Neuronal stem cell (in vitro differentiated cells): ENCODE measurements at places on chromosomes 5 and 9.

DNA sequence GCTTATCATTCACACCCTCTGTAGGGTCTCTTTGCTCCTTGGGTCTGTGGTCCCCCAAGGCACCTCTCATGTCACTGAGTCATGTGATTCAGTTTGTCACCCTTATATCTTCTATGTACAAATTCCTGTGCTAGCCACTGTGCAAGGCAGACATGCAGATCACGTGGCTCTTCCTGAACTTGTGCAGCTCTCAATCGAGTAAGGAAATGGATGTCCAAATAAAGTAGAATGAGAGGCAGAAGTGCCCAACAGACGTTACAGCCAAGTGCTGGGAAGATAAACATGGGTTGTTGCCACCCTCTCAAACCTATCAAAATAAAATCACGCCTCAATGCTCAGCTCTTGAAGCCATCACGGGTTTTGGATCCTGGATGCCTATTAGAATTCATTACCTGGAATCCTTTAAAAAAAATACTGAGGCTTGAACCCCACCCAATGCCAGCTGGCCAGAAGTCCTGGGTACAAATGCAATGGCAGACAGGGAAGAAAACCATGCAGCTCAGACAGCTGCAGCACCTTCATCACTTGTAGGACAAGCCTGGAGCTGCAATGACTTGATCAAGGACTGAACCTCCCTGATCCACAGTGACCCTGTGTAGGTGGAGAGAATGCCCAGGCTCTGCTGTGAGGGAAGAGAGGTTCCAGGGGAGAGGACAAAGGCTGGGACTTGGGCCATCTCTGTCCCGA, 228.7 kb upstream of the DAP start:
- DNase-seq, result no peak

DNA sequence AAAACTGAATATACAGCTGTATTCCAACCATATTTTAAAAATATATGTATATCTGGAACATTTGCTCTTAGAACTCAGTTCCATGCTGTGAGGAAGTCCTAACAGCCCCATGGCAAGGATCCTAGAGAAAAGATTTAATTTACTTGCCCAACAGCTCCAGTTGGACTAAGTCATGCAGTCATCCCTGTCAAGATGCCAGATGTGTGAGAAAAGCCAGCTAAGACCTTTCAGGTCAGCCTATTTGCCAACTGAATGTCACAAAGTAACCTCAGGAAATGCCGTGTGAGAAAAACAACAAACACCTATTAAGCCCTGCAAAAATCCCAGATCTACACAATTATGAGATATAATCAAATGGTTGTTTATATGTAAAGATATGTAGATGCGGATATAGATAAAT, 416.3 kb downstream of the NR2F1-AS1 start:
- no peak for DNase-seq

GRCh38 chr9:77013206-77013931, 6.1 kb upstream of the FOXB2 start:
- no peak for DNase-seq

DNA sequence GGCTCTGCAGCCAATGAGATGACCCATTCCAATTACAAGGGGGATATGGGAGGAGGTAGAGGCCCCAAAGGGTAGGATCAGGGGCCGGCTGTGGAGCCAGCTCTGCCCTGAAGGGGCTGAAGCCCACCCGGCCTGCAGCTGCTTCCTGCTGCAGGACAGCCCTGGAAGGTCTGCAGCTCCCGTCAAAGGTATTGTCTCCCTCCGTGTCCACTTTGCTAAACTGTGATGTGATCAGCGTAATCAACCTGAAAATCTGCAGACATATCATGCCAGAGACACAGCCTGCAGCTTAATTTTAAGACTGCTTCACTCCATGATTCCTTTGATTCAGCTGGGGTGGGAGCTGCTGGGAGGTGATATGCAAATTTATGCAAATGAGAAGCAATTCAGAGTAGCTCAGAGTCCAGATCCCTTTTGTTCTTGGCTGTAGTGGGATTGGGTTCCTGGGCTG, 90.7 kb downstream of the GADD45G start:
- no peak for DNase-seq

GRCh38 chr5:7762267-7762666, 88.7 kb downstream of the CFAP90 start:
- DNase-seq, result no peak

DNA sequence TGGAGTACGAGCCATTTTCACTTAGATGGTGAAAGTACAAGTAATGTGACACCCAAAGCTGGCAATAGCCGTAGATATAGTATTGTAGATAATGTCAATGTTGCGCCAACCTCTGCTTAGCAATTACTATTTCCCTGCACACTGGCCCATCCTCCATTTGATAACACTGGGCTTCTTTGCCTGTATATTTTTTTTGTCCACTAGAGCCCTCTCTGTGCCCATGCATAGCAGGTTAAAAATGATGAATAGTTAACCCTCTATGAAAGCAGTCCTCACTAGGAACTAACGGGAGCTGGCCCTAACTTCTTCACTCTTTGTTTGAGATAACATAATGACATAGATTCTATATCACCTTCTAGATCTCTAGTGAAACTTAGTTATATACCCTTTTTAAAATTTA, 416.8 kb downstream of the TUSC1 start:
- no peak for DNase-seq

DNA sequence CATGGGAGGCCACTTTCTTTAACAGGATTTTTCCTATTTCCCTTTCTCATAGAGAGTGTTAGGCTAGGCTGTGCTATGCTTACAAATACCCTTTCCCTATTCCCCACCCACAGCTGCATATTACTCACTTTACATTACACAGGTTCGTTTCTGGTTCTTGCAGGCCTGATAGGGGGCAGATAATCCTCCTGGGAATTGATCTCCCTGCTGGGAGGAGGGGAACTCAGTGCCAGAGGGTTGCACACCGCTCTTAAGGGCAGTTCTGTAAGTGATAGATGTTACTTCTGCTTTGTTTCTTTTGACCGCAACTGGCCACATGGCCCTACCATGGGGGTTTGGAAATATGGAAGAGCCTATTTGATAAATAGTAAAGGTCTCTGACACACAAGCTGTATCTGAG, 54.0 kb upstream of the NTRK2 start:
- DNase-seq, result no peak

GRCh38 chr5:35971186-35971877, 19.9 kb downstream of the UGT3A1 start:
- DNase-seq, result no peak

- no peak for DNase-seq
These were observed 279.1 kb upstream of the DMAC1 start for GRCh38 chr9:8078641-8079140.

- no peak for DNase-seq
These were observed 10.8 kb downstream of the NACC2 start for GRCh38 chr9:136084063-136084944.

- DNase-seq, result no peak
These were observed 47.1 kb downstream of the EHMT1 start for GRCh38 chr9:137665697-137666512.

- DNase-seq, result no peak
These were observed 530.3 kb downstream of the RASEF start for GRCh38 chr9:82532504-82533180.

DNA sequence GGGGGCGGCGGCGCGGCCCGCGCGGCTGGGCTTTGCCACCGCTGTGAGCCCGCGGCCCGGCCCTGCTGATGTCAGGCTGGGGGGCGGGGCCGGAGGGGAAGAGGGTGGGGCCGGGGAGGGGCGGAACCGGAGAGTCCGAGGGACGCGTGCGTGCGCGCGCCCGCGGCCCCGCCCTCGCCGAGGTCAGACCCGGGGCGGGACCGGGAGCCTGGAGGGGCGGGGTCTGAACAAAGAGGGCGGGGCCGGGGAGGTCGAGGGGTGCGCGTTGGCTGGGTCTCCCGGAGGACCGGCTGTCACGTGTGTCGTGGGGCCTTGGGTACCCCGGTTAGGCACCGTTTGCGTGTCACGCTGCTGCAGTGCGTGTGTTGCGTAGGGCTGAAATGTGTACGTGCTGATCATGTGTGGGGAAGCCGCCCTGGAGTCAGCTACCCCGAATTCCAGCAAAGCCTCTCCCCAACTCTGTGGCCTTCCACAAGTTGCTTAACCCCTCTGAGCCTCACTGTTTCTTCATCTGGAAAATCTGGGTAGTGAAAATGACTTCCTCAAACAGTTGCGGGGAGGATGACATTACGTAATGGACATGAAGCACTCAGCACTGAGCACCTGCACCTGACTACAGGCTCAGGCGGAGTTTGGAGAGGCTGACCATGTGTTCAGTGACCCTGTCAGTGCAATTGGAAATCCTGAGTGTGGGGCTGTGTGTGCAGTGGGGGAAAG, at the start of gene RALGDS:
Gene RALGDS (minus strand): TSS at position 43 of the 717 bp plus-strand sequence. CDS start 86 bp downstream, outside the sequence.
- peak; percentile 89 for DNase-seq

GRCh38 chr5:171907725-171908343, 98.6 kb downstream of the FBXW11 start:
- peak; percentile 60 for DNase-seq

- no peak for DNase-seq
These were observed 76.6 kb upstream of the ADAMTS16 start for GRCh38 chr5:5063533-5063953.

- DNase-seq, result no peak
These were observed 110.5 kb upstream of the CPEB4 start for GRCh38 chr5:173777674-173778073.

DNA sequence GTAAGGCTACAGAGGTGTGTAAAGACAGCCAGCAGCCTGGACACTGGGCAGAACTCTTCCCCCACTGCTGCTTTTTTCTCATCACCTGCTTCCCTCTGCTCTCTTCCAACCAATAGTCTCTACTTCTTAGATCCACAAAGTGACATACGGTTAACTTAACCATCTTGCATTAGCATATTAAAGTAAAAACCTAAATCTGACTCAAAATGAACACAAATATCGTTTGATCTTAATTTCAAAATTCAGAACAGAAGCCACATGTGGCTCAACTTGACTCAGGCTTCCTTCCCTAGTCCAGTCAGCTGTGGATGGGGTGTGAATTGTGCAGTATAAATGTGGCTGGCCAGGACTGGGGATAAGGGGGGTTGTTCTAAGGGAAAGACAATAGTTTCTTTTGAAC, 114.3 kb downstream of the STARD4 start:
- DNase-seq, result no peak

DNA sequence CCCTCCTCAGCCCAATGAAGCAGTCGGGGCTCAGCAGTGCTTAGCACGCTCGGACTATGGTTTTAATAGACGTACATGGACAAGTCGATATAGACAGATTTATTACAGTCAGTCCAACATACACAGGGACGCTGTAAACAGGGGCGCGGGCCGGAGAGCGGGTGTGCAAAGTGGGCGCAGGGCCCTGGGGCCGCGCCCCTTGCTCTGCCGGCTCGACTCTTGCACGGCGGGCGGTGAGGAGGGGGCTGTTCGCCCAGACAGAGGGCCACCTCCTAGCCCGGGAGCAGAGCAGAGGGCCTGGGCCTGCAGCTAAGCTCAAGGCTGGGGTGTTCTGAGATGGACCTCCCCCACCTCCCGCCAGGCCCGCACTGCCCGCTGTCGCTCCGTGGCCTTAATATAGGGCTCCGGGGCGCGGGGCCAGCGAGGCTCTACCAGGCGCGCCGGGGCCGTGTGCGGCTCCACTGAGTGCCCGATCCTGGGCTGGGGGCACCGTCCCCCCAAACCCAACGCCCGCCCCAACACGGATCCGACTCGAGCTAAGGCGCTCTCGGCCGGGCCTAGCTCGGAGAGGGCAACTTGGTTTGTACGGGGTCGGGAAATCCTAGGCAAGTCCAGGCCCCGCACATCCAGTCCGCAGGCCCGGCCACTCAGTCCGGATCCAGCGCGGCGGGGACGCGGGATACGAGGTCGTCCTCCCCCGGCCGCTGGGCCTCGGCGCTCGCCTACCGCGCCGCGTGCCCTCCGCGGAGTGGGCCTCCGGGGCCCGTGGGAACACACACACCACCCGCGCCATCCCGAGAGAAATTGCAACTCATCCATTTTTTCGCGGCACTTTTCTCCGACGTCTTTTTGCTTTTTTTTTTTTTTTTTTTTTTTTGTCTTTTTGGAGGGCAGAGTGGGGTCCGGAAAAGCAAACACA, 6.1 kb downstream of the PITX1 start:
- DNase-seq, result no peak

- DNase-seq, result no peak
These were observed 395.2 kb downstream of the BNC2 start for GRCh38 chr9:16475257-16475656.

DNA sequence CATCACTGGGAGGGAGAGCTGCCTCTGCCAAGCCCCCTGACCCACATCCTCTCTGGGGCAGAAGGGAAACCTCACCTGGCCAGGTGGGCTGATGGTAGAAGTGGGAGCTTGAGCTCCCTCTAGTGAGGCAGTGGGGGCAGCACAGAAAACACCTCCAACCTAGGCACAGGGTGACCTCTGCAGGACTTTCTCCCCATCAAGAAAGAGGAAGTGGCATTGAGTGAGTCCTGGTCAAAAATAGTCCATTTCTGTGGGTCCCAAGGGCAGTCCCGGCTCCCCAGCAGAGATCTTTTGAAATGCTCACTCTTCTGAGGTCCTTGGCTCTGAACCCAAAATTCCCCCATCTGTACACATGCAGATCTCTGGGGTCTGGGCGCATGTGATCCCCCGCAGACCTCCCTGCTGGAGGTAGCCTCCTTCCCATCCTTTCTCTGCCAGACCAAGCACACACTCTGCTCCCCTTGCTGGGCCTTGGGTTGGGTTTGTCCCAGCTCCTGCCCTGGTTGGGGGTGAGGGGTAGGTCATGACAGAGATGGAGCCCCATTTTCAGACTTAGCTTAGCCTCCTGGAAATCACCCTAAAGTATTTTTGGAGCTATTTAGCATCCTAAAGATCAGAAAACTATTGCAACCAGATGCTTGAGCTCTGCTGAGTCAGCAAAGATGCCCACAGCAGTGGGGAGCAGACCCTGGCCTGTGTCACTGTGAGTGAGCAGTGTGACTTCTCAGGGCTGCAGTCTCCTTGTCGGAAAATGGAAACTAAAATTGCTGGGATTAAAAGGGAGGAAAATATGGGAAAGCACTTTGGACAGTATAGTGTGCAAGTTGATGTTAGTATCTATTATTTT, 41.6 kb upstream of the LCP2 start:
- DNase-seq, result no peak

- peak; percentile 24 for DNase-seq
These were observed 286.4 kb upstream of the CDH12 start for GRCh38 chr5:23139338-23140171.

DNA sequence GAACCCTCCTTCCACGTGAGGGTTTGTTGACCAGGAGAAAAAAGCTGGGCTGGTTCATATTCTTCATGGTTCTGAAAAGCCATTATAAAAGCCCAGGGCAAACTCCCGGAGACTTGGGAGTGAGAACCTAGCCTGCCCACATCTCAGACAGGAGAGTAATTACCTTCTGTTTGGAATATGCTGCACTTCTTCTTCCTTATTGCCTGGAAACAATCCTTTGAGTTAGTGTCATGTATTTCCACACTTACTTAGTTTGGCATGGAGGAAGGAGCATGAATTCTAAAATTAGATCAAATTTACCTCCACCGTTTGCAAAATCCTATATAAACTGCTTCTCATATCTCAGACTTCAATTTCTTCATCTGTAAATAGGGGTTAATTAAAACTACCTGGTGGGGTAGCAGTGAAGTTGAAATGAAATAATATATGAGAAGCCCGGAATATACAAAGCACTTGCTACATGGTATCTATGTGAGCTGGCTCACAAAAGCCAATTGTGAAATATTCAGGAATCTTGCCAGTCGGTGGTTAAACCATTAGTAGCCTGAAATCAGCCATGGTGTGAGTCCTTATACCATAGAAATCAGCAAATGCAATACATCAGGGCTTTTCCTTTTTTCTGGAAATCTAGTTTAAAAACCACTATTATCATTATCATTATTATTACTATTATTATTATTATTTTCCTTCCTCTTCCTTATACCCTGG, 140.0 kb upstream of the RAD23B start:
- DNase-seq, result no peak
